ENCODE measurements at places on chromosomes 13 and 19.

DNA sequence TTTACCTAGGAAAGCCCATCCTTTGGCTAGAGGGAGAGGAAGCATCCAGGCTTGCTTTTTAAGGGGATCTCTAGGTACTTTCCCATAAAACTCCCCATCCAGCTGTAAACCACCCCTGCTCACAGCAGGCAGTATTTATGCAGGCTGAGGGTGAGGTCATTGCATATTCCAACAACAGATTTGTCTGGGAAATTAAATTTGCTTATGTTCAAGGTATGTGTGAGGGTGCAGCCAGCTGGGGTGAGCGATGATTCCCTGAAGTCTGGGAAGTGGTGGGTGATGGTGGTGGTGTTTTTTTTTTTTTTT, 96.3 kb upstream of the C1QTNF9B start:
- DNase-seq, result no peak

DNA sequence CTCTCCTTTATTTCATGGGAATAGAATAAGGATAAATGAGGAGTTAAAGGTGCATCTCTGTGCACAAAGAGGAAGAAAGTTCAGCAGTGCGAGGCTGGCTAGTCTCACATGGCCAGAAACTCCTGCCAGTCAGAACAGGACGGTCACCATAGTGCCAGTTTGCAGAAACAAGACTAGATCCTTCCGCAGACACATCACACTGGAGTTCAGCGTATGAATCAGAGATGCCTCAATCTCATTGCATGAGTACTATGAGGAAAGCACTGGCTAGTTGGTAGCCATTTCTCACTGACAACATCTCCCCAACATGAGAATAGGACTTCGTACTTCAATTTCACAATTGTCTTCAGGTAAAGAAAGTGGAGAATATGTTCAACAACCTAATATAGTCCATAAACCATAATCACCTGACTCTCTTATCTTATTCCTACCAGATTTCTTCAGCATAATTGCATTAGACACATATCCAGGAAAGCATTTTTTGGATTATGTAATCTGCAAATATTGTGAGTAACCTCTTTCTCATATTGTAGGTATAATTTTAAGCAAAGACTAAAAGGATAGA, 34.9 kb downstream of the RXFP2 start:
- no peak for DNase-seq

- no peak for DNase-seq
Observed at GRCh38 chr13:97100821-97101220, 106.5 kb upstream of the OXGR1 start.

DNA sequence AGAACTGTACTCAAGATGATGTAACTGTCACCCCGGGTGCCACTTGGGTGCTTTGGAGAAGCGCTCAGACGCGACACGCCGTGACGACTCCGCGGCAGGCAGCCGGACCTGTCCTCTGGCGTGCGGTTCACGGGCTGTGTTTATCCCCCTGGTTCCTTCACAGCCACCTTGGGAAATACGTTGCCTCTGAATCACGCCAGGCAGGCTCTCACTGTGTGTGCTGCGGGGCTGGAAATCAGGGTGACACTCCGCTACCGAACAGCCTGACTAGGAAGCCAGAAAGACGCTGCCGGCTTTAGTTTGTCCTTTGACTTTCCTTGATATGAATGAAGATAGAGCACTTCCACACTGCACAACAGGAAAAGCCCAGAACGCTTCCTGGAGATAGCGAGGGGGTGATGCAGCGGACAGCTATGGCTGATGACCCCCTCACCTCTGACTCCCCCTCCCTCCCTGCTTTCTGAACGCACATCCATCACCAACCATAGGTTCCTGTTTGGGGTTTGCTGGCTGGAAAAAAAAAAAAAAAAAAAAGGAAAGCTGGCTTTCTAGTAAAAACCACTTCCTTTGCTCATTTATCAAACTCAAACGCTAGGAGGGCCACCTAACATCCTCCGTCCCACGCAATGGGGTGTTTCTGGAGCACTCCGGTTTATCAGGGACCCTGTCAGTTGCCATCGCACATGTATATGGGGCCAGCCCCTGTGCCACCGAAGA, 3.7 kb upstream of the GP6 start:
- no peak for DNase-seq

- DNase-seq, result no peak
Observed at GRCh38 chr19:18112989-18113478, 15.5 kb downstream of the MAST3 start.

DNA sequence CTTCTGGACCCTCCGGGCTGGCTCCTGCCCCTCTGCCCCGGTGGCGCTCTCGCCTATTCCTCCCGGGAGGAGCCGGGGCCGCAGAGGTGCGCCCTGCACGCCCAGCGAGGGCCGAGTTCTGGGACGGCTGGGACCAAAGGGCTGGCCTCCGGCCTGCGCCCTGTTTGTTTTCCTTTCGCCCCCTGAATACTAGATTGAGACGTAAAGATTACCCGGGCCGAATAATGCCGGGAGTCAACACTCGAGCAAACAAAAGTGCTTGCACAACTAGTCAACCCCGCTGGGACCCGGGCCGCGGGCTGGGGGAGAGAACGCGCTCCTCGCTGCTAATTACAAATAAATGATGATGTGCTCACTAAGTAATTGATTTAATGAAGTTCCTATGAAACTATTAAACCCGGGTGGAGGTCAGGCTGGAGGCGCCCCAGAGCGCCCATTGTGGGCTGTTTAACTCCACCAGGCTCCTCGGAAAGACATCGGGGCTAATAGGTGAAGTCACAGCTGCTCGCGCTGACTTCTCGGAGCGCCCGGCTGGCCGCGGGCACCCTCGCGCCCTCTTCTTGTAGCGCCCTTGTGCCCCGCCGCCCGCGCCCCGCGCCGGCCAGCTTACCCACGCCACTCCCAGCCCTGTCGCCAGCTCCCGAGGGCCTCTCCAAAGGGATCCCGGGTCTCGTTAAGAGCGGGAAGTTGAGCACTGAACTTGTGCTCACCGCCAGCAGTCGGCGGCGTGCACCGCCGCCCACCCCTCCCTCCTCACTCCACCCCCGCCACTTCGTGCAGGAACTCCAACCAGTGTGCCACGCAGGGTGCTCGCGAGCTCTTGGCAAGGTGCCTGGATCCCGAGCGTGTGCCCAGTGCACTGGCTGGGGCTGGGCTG, 14.9 kb downstream of the ZIC5 start:
- DNase-seq, result peak; percentile 29

GRCh38 chr13:50275392-50276063, 260.3 kb downstream of the KCNRG start:
- DNase-seq, result no peak

- no peak for DNase-seq
Observed at GRCh38 chr19:41588497-41589209, 12.7 kb downstream of the CEACAM21 start.

- DNase-seq, result peak; percentile 0
Observed at GRCh38 chr19:58227964-58228584, 640 bp upstream of the ZNF544 start.

GRCh38 chr19:36772311-36773222, at the start of gene ZNF850:
Gene ZNF850, minus strand, starts transcription at chr19:36772807. Its CDS starts 10,201 bp downstream, at chr19:36762606.
- DNase-seq, result peak; percentile 98

- peak; percentile 82 for DNase-seq
Observed at GRCh38 chr13:27826379-27827353, 34.4 kb downstream of the GSX1 start.

DNA sequence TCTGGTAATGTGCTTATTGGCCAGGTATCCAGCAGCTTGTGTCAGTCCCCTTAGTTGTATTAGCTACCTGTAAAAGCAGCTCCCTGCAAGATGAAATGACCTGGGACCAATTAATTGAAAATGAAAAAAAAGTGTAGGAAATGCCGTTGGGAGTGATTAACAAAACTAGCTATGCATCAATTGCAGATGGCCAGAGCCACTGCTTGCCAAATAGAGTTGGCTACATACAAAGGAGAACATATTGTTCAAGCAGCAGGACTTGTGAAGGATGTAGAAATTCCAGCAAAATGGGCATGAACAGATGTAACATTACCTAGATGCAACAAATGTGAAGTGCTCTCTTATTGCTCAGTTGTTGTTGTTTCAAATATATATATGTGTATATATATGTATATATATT, 300.5 kb downstream of the PCDH17 start:
- peak; percentile 59 for DNase-seq

DNA sequence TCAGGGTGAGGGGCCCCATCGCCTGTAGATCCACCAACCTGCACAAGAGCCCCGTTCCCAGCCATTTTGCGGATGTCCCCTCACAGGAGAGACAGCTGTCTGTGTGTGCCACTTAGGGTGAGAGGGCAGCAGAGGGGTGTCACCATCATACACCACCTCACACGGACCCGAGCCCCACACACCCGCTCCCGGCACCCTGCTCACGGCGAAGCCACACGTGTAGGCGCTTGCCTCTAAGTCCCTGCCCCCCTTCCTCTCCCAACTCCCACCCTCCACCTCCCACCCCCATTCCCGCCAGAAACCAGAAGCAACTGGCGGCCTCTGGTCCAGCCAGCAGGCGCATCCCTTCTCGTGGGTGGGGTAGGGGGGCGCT, 4.0 kb upstream of the DPF1 start:
- DNase-seq, result no peak

- no peak for DNase-seq
Observed at GRCh38 chr19:56566904-56567273, 379 bp upstream of the ZNF470 start.

GRCh38 chr19:10207026-10207425, 12.3 kb upstream of the DNMT1 start:
- no peak for DNase-seq
